DMS53 (cell line): ENCODE measurements at places on chromosomes 3 and 15.

DNA sequence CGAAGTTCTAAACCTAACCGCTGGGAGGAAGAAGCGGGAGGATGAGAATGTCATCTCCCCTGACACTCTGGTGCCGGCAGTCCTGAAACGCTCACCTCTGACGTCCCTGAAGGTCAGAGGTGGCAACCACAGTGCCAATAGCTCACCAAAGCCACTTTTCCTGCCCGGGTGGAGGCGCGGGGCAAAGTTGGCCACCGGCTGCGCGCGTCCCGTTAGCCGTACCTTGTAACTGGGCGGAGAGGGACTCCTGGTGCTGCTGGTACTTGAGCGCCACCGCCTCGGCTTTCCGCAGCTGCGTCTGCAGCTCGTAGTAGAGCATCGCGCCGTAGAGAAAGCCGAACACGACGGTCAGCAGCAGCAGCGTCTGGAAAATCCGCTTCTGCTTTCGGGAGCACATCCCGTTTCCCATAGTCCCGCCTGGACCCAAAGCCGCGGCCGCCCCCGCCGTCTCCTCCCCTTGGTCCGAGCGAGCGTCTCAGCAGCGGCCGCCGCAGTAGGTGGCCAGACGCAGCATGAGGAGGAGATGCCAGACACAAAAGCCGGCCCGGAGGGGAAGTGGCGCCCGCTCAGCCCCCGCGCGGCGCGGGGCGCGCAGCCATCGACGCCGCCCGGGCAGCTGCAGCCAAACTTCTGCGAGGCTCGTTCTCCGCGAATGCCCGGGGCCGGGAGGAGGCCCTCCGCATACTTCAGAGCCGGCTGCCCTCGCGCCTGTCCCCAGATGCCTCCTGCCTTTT is 680 bp downstream of the GOLIM4 start:
- peak; percentile 77 for DNase-seq

DNA sequence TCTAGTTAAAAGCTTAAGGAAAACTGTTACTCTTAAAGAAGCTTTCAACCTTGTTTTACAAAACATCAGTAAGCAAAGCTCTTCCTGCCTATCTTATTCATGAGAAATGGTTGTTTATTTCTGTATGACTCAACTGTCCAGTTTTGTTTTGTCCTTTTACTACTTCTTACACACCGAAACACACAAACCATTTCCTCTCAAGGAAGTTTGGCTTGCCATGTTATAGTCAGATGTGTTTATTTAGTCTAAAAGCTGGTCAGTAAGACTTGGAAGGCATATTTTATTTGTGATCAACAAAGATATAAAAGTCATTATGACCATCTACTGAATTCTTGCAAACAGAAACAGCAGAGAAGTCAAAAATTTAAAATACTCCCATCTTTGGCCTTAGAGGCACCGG is 53.2 kb upstream of the RBSN start:
- DNase-seq: no peak

DNA sequence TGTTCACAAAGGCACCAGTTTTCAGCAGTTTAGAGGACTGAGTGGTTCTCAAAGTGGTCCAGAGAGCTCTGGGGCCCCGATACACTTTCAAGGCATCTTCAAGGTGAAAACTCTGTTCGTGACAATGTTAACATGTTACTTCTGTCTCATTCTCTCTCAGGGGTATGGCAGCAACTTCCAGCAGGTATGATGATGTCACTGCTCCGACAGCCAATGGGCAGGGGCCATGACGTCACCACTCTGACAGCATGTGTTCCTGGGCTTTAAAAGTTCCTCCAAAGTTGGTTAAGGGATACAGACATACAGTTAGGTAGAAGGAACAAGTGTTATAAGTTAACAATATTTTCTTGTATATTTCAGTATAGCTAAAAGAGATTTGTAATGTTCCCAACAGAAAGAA is 87.9 kb downstream of the KLF15 start:
- DNase-seq: no peak

GRCh38 chr3:67416703-67417102 is 237.7 kb downstream of the SUCLG2 start:
- no peak for DNase-seq

DNA sequence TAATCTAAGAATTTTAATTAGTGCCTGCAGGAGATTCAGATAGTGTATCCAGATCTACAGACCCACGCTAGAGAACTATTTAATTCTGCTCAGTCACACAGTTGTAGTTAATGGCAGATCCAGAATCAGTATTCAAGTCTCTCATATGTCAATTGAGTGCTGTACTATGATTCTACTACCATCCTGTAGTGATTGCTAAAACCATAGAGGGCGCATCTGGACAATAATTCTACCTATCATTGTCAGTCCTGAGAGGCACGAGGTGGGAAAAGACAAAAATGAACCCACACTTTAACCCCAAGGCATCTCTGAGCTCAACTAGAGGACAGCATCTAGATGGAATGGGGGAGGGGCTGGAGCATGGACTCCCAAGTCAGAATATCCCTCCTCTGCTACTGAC is 22.7 kb downstream of the DHX36 start:
- DNase-seq: no peak

- no peak for DNase-seq
These were observed 110.0 kb downstream of the FHIT start for GRCh38 chr3:61141227-61141626.

- DNase-seq: no peak
These were observed 428.1 kb upstream of the NAALADL2 start for GRCh38 chr3:174430986-174431385.

DNA sequence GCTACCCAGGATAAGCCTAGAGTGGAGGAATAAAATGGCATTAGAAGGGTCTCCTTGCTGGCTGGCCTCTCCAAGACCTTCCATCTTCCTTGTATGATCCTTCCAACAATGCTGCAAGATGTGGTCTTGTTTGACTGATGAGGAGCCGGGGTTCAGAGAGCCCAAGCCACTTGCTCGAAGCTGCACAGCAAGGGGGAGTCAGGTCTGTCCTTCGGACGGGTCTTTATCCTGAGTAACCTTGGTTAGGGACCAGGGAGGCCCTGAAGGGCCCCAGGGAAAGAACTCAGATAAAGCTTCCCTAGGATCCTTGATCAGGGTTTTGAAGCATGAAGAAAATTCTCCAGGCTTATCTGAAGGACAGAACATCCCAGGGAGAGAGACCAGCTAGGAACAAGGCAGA is 7.0 kb upstream of the DNAJB8 start:
- DNase-seq: no peak

DNA sequence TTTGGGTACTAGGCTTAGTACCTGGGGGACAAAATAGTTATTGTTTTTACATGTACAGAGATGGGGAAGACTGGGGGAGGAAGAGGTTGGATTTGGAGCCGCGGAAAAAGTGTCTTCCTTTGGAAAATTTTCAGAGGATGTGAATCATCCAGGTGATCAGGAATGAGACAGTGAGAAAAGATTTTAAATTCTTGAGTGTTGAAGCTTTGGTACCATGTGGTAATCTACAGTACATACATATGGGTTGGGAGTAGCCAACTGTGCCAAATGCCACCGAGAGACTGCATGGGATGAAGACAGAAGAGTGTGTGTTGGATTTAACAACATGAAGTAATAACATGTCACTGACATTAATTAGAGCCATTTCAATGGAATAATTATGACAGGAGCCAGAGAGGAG is 1238.2 kb downstream of the ROBO1 start:
- no peak for DNase-seq

DNA sequence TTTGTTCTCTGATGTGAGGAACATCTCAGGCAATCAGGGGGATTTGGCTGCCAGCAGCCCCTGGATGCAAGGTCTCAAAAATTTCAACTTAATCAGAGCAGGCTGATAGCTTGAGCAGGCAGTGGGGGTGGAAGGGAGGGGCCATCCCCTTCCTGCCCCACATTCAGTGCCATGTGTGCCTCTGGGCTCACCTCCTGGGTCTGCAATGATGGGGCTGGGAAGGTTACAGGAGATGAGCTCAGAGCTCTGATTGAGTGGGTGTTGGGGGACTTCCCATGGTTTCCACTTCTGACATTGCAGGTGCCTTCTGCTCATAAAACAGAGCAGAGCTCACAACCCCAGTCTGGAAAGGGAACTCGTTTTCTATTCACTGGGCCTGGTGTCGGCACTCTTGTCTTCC is 37.0 kb downstream of the PARP16 start:
- DNase-seq: no peak

- DNase-seq: no peak
These were observed 111.1 kb downstream of the FMN1 start for GRCh38 chr15:33083232-33084081.

- DNase-seq: no peak
These were observed 51.5 kb downstream of the TTC23 start for GRCh38 chr15:99197856-99198255.

GRCh38 chr3:187858041-187858440 is 112.8 kb upstream of the BCL6 start:
- no peak for DNase-seq

DNA sequence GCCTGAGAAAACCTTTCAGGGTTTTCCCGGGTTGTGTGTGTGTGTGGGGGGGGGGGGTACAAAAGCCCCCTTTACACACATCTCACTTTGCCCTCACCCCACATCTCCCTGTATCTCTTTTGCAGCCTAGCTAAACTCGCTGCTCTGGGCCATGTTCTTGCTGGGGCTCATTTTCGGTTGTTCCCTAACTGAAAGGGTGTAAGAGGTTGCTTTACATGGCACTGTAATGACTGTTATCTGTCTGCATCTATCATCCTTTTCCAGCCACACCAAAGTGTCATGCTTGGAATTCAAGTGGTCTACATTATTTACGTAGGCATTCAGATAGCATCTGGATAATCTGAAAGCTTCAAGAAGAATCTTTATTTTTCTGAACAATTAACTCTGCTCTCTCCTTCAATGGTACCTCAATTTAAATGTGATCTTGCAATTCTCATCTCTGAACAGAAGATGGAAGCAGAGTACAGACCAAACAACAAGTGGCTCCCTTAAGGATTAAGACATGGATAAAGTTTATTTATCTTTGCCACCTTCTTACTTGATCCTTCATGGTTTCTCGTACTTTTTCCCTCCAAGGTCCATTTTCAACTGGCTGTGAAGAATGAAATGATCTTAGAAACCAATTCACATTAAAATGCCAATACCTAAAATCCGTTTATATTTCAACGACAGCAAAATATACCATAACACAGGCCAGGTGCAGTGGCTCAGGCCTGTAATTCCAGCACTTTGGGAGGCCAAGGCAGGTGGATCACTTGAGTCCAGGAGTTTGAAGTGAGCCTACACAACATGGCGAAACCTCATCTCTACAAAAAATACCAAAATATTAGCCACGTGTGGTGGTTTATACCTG is 34.9 kb downstream of the DCLK3 start:
- DNase-seq: peak; percentile 51

DNA sequence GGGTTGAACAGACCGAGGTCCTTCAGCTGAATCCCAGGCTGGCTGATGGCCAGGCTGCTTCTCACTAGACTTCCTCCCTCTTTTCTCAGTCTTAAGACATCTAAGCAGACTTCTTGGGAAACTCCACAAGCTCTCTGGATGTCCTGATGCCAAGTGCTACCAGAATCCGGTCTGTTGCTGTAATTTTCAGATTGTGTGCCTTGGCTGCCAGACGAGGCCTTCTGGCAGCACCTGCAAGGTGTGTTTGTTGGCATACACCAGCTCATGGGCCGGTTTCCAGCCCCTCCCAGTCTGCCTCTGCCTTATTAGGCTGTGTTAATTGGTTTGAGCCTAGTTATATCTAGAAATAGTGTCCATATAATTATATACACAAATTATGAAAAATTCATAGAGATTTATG is 120.6 kb downstream of the TNIK start:
- DNase-seq: no peak

- no peak for DNase-seq
These were observed 237.5 kb downstream of the FOXP1 start for GRCh38 chr3:71346061-71346460.

DNA sequence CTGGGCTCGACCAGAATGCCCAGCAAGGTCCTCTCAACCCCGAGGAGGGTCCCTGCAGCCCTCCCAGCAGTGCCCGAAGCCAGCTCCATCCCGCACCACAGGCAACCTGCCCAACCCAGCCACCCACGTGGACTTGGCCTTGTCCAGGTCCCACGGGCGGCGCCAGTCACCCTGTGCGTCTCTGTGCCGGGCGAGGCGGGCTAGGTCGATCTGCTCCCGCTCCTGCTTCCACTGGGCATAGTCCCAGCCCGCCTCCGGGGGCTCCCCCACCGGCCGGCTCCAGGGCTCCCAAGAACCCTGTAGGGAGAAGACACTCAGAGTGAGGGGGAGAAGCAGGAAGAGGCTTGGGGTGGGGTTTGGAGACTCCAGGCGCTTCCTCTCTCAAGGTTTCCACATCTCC is 3.1 kb downstream of the CCDC9B start:
- DNase-seq: no peak

GRCh38 chr3:11733914-11734313 is 90.2 kb upstream of the VGLL4 start:
- DNase-seq: no peak

- no peak for DNase-seq
These were observed 13.8 kb downstream of the GRAMD2A start for GRCh38 chr15:72183781-72184164.
